Bronchus fibroblast of lung (primary cell): ENCODE measurements at places on chromosomes 7 and 10. TPM values are rescaled to one million over a fixed set of nuclear protein-coding genes. Genes with fewer than 3 reads are reported as not detected.

The HABP2 gene
- not detected in 2 replicates for total RNA-seq

The INMT gene
- total RNA-seq = 2.1 and 2.5 TPM in 2 replicates

The PDCD4 gene
- 15.2 and 23.4 TPM in 2 replicates for total RNA-seq

The CALCR gene
- not detected in 2 replicates for total RNA-seq

The MSMB gene
- total RNA-seq = not detected in 2 replicates

The AUTS2 gene
- total RNA-seq = 3.9 and 4.2 TPM in 2 replicates

The OR6B1 gene
- not detected in 2 replicates for total RNA-seq

The ZNF248 gene
- 2.7 and 3.0 TPM in 2 replicates for total RNA-seq

The ANKRD61 gene
- total RNA-seq = 0.15 TPM in 1 of 2 replicates, not detected in the other

The FFAR4 gene
- not detected in 2 replicates for total RNA-seq

The CYP2E1 gene
- not detected in 2 replicates for total RNA-seq

The PRSS37 gene
- not detected in 2 replicates for total RNA-seq
